ENCODE measurements at places on chromosomes 4 and X. TPM values are rescaled to one million over a fixed set of nuclear protein-coding genes. Genes with fewer than 3 reads are reported as not detected.

DNA sequence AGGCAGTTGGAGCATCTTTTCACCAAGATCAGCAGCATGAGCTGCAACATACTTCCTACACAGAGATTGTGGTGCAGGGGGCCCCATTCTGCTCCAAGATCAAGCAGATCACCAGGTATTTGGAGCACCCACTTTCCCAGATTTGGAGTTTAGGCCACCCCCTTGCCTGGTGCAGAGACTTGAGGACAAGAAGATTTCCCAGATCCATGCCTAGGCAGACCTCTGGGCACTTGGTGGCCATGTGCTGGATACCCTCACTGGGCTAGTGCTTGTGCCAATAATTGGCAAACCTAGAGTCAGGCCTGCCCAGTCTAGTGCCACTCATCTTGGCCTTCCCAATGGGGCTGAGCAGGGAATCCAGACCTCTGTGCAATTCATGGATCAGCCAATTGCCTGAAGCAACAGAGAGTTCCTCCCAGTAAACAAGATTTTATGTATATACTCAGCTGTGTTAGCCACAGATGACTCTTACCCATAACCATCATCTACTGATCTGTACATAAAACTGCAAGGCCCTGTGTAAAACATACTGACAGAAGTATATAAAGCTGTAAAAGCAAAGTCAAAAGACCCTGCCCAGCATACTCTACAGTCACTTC is 228.4 kb upstream of the EMCN start:
- H3K4me1 ChIP-seq, result no peaks in the 10 kb centered on the region
- H3K4me3 ChIP-seq, result no peak overlapping the region
- no peak overlapping the region for H3K27ac ChIP-seq
- no peaks in the 10 kb centered on the region for H3K36me3 ChIP-seq
- no peak for DNase-seq

DNA sequence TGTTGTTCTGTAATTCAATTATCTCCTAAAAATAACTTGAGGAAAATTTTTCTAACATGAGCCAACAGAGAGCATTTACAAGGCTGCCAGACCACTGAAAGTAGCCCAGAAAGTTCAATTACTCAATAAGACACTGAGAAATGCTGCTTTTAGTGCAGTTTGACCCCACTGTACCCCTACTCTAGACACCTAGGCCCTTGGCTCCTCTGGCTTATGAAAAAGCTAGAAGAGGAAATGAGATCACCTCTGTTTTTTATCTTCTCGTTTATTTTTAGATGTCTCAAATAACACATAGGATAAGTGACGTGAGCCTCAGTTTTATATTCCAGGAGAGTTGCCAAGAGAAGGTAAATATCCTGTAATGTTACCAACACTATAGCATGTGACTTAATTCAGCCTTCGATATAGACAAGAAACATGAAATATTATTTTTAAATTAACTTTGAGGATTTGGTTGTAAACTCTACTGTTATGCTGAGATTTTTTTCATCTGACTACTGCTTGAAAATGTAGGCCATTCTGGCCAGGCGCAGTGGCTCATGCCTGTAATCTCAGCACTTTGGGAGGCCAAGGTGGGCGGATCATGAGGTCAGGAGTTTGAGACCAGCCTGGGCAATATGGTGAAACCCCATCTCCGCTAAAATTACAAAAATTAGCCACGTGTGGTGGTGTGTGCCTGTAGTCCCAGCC is 24.4 kb downstream of the TNIP3 start:
- DNase-seq, result no peak
- H3K4me3 ChIP-seq, result no peak overlapping the region
- no peak overlapping the region for H3K27ac ChIP-seq
- H3K36me3 ChIP-seq, result no peaks in the 10 kb centered on the region
- H3K4me1 ChIP-seq, result no peaks in the 10 kb centered on the region

GRCh38 chr4:37538931-37539330 is 147.2 kb downstream of the RELL1 start:
- H3K27ac ChIP-seq, result no peak overlapping the region
- H3K36me3 ChIP-seq, result peaks cover 5% of the 10 kb centered on the region
- H3K4me1 ChIP-seq, result peaks cover 46% of the 10 kb centered on the region
- no peaks in the 10 kb centered on the region for H3K27me3 ChIP-seq
- no peak overlapping the region for H3K4me3 ChIP-seq

DNA sequence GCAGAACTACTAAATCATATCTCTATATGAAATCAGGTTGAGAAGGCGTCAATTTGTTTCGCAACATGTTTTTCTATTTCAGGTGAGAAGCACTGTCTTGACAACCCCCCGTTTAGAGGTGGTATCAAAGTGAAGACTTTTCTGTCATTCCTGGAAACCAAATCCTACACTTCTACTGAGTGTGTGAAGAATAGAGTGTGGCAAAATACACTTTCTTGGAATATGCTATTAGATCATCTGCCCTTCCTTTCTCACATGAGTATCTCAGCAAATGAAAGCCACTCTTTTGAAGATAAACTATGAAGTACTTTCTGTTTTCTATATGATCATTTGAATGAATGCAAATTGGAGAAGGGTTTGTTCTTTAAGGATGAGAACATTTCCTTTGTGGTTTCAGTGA is 174.0 kb upstream of the FMR1 start:
- no peak for DNase-seq
- H3K36me3 ChIP-seq, result no peaks in the 10 kb centered on the region
- H3K4me1 ChIP-seq, result no peaks in the 10 kb centered on the region
- H3K4me3 ChIP-seq, result no peak overlapping the region
- H3K27ac ChIP-seq, result no peak overlapping the region

GRCh38 chr4:143336781-143337599 is at the start of gene GAB1:
Gene GAB1 (plus strand): TSS chr4:143336876. CDS start chr4:143337189, 313 bp downstream.
- peaks cover 8% of the 10 kb centered on the region for H3K4me1 ChIP-seq
- peak; percentile 67 for DNase-seq
- peak within 1 kb of the TSS; percentile 58 for H3K27ac ChIP-seq
- H3K27me3 ChIP-seq, result no peaks in the 10 kb centered on the region
- peaks cover 24% of the 10 kb centered on the region for H3K36me3 ChIP-seq

- peaks cover 5% of the 10 kb centered on the region for H3K36me3 ChIP-seq
- H3K4me3 ChIP-seq, result no peak overlapping the region
- DNase-seq, result peak; percentile 48
- H3K27ac ChIP-seq, result no peak overlapping the region
- peaks cover 32% of the 10 kb centered on the region for H3K4me1 ChIP-seq
Observed at GRCh38 chrX:48493890-48494364, 14.9 kb upstream of the PORCN start.

- H3K36me3 ChIP-seq, result peaks cover 5% of the 10 kb centered on the region
- H3K4me1 ChIP-seq, result peaks cover 31% of the 10 kb centered on the region
- H3K27me3 ChIP-seq, result no peaks in the 10 kb centered on the region
- no peak overlapping the region for H3K27ac ChIP-seq
- peak; percentile 18 for DNase-seq
Observed at GRCh38 chr4:48706736-48707135, 73.3 kb downstream of the FRYL start.

GRCh38 chr4:151888367-151888866 is 127.6 kb upstream of the GATB start:
- no peak overlapping the region for H3K4me3 ChIP-seq
- H3K36me3 ChIP-seq, result no peaks in the 10 kb centered on the region
- H3K27me3 ChIP-seq, result peaks cover 38% of the 10 kb centered on the region

GRCh38 chr4:185742766-185743165 is 69.2 kb downstream of the SORBS2 start:
- no peak for DNase-seq
- no peaks in the 10 kb centered on the region for H3K36me3 ChIP-seq
- H3K4me3 ChIP-seq, result no peak overlapping the region
- H3K27me3 ChIP-seq, result no peaks in the 10 kb centered on the region

- no peak overlapping the region for H3K4me3 ChIP-seq
- H3K36me3 ChIP-seq, result no peaks in the 10 kb centered on the region
- no peak overlapping the region for H3K27ac ChIP-seq
- H3K4me1 ChIP-seq, result no peaks in the 10 kb centered on the region
- peaks cover 27% of the 10 kb centered on the region for H3K27me3 ChIP-seq
Observed at GRCh38 chr4:7226439-7226838, 34.1 kb downstream of the SORCS2 start.

Gene TMPRSS11D
- total RNA-seq, result not detected

DNA sequence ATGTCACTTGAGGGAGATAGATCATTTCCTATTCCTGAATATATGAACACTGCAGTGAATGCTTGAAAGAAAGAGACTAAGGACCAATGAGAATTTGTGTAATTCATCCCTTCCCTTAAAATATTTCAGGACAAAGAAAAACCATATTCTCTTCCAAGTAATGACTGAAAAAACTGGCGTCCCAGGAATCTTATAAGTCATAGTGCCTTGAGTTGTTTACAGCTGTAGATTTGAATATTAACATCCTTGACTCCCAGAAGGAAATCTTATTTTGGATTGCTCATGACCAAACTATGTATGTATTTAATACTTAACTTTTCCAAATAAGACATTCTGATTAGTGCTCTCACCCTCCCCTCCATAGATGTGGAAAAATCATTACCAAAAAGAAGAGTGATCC is 55.5 kb downstream of the CLDN22 start:
- no peak overlapping the region for H3K4me3 ChIP-seq
- H3K4me1 ChIP-seq, result peaks cover 23% of the 10 kb centered on the region
- no peaks in the 10 kb centered on the region for H3K27me3 ChIP-seq
- no peak overlapping the region for H3K27ac ChIP-seq
- H3K36me3 ChIP-seq, result peaks cover 21% of the 10 kb centered on the region
- DNase-seq, result no peak

DNA sequence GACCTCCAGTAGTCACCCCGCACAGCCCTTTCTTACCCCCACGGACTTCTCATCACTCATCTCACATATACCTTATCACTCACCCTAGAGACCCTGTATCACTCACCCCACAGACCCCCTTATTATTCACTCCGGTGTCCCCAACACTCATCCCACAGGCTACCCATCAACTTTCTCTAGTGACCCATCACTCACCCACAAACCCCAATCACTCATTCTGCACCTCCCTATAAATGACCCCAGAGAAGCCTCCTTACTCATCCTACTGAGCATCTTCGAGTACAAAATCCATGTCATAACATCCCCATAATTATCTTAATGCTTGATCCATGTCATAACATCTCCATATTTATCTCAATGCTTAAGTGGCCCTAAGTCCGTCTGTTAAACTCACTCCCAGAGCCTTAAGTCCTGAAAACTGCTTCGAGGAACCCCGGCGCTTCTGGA is 934 bp downstream of the ZNF41 start:
- DNase-seq, result no peak
- peak overlapping the region; percentile 90 for H3K27ac ChIP-seq
- H3K4me1 ChIP-seq, result peaks cover 11% of the 10 kb centered on the region
- H3K4me3 ChIP-seq, result peak overlapping the region; percentile 83

GRCh38 chrX:150465881-150466775 is 102.3 kb upstream of the MTM1 start:
- H3K27me3 ChIP-seq, result no peaks in the 10 kb centered on the region
- H3K27ac ChIP-seq, result no peak overlapping the region
- H3K36me3 ChIP-seq, result no peaks in the 10 kb centered on the region
- DNase-seq, result no peak

Gene SAGE1
- total RNA-seq, result not detected

Gene ATP1B4
- total RNA-seq, result not detected

GRCh38 chr4:74284053-74284452 is 24.2 kb upstream of the EPGN start:
- no peaks in the 10 kb centered on the region for H3K27me3 ChIP-seq
- H3K4me1 ChIP-seq, result peaks cover 16% of the 10 kb centered on the region
- no peak overlapping the region for H3K27ac ChIP-seq
- H3K4me3 ChIP-seq, result no peak overlapping the region
- peaks cover 4% of the 10 kb centered on the region for H3K36me3 ChIP-seq

Gene HTN3
- total RNA-seq, result not detected

- H3K27ac ChIP-seq, result no peak overlapping the region
- no peaks in the 10 kb centered on the region for H3K27me3 ChIP-seq
- peaks cover 16% of the 10 kb centered on the region for H3K4me1 ChIP-seq
- no peak overlapping the region for H3K4me3 ChIP-seq
- H3K36me3 ChIP-seq, result no peaks in the 10 kb centered on the region
- DNase-seq, result no peak
Observed at GRCh38 chr4:101958547-101958946, 168.0 kb downstream of the BANK1 start.

- H3K27me3 ChIP-seq, result no peaks in the 10 kb centered on the region
- no peaks in the 10 kb centered on the region for H3K36me3 ChIP-seq
- no peak overlapping the region for H3K4me3 ChIP-seq
Observed at GRCh38 chr4:152106781-152107321, 346.0 kb upstream of the GATB start.

Gene ITM2A
- total RNA-seq, result 25.7 TPM

Gene SYTL4
- total RNA-seq, result 16.0 TPM

DNA sequence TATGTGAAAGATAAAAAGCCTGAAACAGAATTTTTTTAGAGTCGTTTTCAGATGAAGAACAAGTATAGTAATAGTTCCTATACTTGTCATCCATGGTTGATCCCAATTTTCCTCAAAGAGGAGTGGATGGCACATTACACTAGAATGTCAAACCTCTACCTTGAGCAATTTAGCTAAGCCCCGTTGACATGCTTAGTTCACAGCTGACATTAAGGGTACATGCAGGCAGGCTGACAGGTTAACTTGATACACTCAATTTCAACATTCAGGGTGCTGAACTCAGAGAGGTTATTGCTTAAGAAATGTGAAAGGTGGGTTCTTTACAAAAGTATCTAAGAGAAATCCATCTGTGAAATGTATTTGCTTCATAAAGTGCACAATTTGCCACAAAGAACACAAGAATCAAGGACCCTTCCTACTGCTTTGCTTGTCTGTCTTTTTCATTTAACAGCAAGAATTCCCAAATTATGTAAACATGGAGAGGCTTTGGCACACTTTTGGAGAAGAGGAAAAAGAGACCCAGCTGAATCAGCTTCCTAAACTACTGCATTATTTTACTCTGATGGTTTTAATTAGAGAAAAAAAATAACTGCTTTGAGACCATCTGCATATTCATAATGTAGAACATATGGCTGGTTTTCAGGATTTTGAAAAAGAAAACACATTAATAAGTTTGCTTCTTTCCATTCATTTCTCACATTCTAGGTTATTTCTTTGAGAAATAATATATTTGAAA is 122.5 kb upstream of the DDIT4L start:
- H3K4me3 ChIP-seq, result no peak overlapping the region
- no peak overlapping the region for H3K27ac ChIP-seq
- no peaks in the 10 kb centered on the region for H3K27me3 ChIP-seq
- no peak for DNase-seq

GRCh38 chr4:41146196-41146595 is 68.1 kb downstream of the APBB2 start:
- no peaks in the 10 kb centered on the region for H3K27me3 ChIP-seq
- no peak overlapping the region for H3K27ac ChIP-seq
- no peak overlapping the region for H3K4me3 ChIP-seq
- H3K36me3 ChIP-seq, result no peaks in the 10 kb centered on the region
- H3K4me1 ChIP-seq, result no peaks in the 10 kb centered on the region

- H3K4me3 ChIP-seq, result no peak overlapping the region
- H3K27me3 ChIP-seq, result no peaks in the 10 kb centered on the region
- no peak for DNase-seq
- no peaks in the 10 kb centered on the region for H3K36me3 ChIP-seq
Observed at GRCh38 chrX:27229721-27230120, 233.4 kb downstream of the PPP4R3C start.

Gene NXF2B
- not detected for total RNA-seq

Gene TBX22
- not detected for total RNA-seq

Data from Calu3 (cell line).